Skeletal muscle tissue (tissue), 5 donors: ENCODE measurements at places on chromosomes 7 and 10. TPM values are rescaled to one million over a fixed set of nuclear protein-coding genes. Genes with fewer than 3 reads are reported as not detected.

TEX36 gene
- total RNA-seq: not detected

ZNF735 gene
- not detected for total RNA-seq

NKX1-2 gene
- not detected for total RNA-seq

GHRHR gene
- total RNA-seq: not detected

AFAP1L2 gene
- 24.0 TPM for total RNA-seq

CREB5 gene
- total RNA-seq: 52.2 TPM

AVPI1 gene
- total RNA-seq: 5.2 TPM

FKBP6 gene
- under 0.01 TPM for total RNA-seq

MSS51 gene
- total RNA-seq: 22.4 TPM

BAIAP2L1 gene
- total RNA-seq: 1.6 TPM

SLIT1 gene
- total RNA-seq: under 0.01 TPM

SLC18A3 gene
- total RNA-seq: not detected

ACTA2 gene
- 314 TPM for total RNA-seq

CTAGE8 gene
- not detected for total RNA-seq

PHYHIPL gene
- 0.52 TPM for total RNA-seq

NUDT13 gene
- total RNA-seq: 2.1 TPM

MINPP1 gene
- 14.1 TPM for total RNA-seq

MPLKIP gene
- total RNA-seq: 3.1 TPM

CFAP43 gene
- 2.1 TPM for total RNA-seq

PSMA2 gene
- total RNA-seq: 54.3 TPM

STX1A gene
- 8.4 TPM for total RNA-seq

IDI2 gene
- not detected for total RNA-seq

CRTAC1 gene
- total RNA-seq: 0.52 TPM

SPAM1 gene
- total RNA-seq: not detected

ARMC3 gene
- not detected for total RNA-seq

POM121 gene
- 6.3 TPM for total RNA-seq

CCDC172 gene
- not detected for total RNA-seq

SLC39A12 gene
- total RNA-seq: under 0.01 TPM

ENO4 gene
- not detected for total RNA-seq

RHOBTB1 gene
- 29.2 TPM for total RNA-seq

ERVW-1 gene
- not detected for total RNA-seq

PNLIPRP3 gene
- total RNA-seq: under 0.01 TPM

ATAD1 gene
- 20.4 TPM for total RNA-seq

ABI1 gene
- total RNA-seq: 23.0 TPM

GRM8 gene
- not detected for total RNA-seq

OR2A42 gene
- under 0.01 TPM for total RNA-seq

MRPL32 gene
- total RNA-seq: 41.2 TPM

CDC14C gene
- not detected for total RNA-seq

TAS2R5 gene
- total RNA-seq: 0.52 TPM

CDHR1 gene
- under 0.01 TPM for total RNA-seq

ATG9B gene
- not detected for total RNA-seq

HOXA7 gene
- 1.6 TPM for total RNA-seq

GIMAP6 gene
- total RNA-seq: 15.7 TPM

CTAGE4 gene
- total RNA-seq: not detected

IFIT3 gene
- 12.0 TPM for total RNA-seq

CPA1 gene
- 2.6 TPM for total RNA-seq

ZNF138 gene
- total RNA-seq: 5.7 TPM

CAMK1D gene
- 2.1 TPM for total RNA-seq

CFAP58 gene
- total RNA-seq: under 0.01 TPM

TDRD1 gene
- 0.52 TPM for total RNA-seq

POM121L12 gene
- total RNA-seq: not detected

SORCS1 gene
- total RNA-seq: 4.2 TPM

PPP1R17 gene
- total RNA-seq: not detected
